ENCODE measurements at places on chromosomes 6 and 20.

DNA sequence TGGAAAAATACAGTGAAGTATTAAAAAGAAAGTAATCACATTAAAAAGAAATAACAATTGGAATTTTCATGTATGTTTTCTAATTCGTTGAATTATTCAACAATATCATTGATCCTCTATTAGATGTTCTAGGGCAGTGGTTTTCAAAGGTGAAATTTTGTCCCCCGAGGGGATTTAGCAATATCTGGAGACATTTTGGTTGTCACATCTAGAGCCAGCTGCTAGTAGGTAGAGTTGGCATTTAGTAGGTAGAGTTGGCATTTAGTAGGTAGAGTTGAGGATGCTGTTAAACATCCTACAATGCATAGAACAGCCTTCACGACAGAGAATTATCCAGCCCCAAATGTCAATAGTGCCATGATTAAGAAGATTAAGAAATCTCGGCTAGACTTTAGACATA lies 173.7 kb downstream of the BCAS1 start:
- DNase-seq, result no peak

DNA sequence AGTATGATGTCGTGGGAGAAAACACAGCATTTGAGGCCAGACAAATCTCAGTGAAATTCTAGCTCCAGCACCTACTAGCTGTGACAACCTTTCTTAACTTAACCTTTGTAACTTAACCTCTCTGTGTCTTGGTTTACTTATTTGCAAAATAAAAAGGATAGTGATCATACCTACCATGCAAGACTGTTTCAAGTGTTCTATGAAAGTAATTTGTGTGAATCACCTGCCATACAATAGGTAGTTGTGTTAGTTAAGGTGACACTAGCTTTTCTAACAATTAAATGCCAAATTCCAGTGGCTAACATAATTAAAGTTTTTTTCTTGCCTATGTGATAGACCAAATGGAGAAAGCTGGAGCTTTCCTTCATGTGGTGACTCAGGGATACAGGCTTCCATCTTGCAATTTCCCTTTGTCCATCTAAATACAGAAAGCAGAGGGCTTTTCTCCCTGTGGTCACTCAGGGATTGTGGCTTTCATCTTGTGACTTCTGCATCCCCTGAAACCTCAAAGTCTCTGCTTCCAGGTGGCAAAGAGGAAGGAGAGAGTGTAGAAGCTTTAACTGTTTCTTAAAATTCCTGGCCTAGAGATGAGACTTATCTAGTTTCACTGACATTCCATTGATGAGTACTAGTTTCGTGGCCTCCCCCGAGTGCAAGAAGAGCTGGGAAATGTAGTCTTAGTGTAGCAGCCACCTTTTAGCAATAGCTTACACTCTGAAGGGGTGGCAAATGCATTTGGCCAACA lies 311.4 kb downstream of the CLIC5 start:
- DNase-seq, result no peak

GRCh38 chr20:60215816-60216730 lies 257.9 kb downstream of the CDH26 start:
- DNase-seq, result no peak

DNA sequence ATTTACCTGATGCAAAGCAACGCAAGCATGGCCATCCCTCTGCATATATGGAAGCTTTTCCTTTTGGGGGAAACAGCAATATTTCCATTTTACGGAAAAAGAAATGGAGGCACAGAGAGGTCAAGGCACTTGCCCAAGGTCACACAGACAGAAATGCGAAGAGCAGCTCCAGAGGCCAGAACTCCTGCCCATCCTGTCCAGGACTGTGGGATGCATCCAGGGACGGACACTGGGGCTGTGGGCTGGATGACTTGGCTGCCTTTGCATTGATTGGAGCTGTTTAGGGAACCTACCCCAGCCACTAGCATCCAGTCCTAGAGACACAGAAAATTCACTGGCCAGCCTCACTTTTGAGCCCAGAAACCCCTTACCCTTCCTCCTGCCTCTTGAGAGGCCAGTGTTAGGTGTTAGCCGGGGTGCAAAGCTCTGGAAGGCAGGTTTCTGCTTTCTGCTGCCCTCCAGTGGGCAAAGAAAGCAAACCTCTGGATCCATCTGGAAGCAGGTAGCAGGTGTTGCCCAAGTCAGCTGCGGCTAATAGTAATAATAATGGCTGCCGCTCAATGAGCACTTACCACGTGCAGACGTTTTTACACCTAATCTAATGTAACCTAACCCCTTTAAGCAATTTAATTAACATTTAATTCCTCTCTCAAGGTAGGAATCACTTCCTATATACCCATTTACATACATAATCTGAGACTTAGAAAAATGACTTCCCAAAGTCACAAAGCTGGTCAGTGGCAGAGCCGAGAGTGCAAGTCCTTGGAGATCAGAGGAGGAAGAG lies 31.7 kb upstream of the CCN5 start:
- no peak for DNase-seq

DNA sequence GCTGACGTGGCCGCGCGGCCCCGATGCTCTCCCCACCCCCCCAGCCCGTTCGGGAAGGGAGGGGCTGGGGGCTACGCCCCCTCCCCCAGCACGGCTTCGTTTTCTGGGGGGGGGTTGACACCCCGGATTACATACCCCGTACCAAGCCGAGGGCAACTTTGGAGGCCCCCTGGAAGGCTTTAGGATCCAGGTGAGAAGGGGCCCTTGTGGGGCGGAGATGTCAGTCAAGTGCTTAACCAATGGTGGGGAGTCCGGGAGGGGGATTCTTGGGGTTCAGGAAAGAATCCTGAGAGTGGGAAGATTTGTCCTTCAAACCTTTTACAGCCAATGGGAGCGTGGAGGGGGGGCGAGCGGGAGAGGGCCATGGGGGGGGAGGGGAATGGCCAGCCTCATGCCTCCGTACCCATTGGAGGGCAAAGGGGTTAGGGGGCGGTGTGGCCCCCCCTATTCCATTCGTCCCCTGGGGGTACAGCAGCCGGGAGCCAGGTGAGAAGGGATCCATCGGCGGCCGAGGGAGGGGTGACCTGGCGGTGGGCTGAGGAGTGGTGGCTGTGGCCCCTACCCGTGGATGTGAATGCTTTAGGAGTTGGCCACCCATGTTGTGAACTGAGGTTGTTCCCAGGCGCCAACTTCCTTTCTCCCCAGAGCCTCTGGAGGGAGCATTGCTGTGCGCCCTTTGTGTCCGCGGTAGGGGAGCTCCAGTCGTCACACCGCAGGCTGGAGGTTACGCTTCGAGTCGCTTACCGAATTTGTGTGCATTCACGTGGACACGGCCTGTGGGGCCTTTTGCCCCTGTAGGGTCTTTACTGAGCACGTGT lies 682 bp downstream of the BRD2 start:
- DNase-seq, result peak; percentile 92

DNA sequence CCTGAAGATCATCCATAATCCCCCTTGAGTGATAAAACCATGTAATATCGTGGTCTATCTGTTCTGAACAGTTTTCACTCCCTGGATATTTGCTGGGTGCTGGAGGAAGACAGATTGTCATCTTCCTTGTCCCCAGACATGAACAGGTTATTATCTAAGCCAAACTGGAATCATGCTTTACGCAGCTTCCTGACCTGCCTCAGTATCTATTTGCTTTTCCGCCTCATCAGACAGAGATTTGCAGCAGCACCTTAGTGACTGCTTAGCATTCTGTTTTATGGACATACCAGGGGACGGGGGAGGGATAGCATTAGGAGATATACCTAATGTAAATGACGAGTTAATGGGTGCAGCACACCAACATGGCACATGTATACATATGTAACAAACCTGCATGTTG lies 124.6 kb downstream of the SLC23A2 start:
- DNase-seq, result no peak

- no peak for DNase-seq
These were observed 44.1 kb upstream of the MOXD1 start for GRCh38 chr6:132445201-132445951.

DNA sequence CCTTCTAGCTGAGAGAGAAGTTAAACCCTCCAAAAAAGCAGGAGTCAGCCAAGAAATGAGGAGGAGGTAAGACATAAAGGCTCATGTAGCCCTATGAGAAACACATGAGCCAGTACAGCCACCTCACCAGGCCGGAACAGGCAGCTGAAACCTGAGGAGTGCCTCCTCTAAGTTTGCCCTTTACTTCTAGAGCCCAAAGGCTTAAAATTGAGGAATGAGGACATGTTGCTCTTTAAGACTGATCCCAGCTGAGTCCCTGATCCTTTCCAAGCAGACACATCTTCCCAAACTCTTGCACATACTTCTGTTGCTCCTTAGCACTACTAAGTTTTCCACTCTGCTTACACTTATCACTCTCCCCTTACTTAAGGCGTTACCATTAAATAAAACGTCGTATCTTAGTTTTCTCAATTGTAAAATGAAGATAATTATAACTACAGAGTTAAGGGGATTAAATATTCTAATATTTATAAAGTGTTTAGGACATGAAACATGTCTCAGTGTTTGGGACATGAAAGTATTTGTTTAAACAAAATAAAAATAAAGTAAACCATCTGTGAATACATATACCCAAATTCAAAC lies 124.0 kb downstream of the OGFRL1 start:
- DNase-seq, result no peak

GRCh38 chr20:20317195-20317594 lies 50.7 kb upstream of the INSM1 start:
- no peak for DNase-seq

DNA sequence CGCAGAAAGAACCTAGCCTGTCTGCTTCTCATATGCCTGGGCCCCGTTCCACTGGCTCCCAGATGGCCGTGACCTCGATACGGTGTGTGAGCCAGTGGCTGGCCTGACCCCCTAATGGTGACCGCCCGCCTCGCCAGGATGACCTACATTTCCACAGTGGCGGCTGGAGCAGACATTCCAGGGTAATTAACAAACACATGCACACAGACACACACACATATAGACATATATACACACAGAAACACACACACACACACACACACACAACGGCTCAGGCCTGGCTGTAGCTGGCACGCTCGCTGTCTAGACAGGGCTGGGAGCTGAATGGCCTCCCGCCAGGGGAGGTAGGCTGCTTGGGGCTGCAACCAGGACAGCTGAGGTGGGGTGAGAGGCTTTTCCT lies 227.1 kb downstream of the ANKRD60 start:
- no peak for DNase-seq
